ENCODE measurements at places on chromosomes 3 and 15.

- DNase-seq, result no peak
Observed at GRCh38 chr3:30980993-30981392, 86.5 kb upstream of the GADL1 start.

- DNase-seq, result no peak
Observed at GRCh38 chr3:164832216-164832615, 246.1 kb downstream of the SI start.

DNA sequence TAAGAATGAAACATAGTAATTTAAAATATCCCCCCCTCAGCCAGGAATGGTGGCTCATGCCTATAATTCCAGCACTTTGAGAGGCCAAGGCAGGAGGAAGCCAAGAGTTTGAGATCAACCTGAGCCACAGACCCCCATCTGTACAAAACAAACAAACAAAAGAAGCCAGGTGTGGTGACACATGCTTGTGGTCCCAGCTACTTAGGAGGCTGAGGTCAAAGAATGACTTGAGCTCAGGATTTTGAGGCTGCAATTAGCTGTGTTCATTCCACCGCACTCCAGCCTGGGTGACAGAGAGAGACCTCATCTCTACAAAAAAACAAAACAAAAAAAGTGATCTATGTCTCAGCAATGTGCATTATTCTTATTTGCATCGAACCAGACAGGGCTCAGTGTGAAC, 800.8 kb downstream of the MCTP2 start:
- DNase-seq, result no peak

DNA sequence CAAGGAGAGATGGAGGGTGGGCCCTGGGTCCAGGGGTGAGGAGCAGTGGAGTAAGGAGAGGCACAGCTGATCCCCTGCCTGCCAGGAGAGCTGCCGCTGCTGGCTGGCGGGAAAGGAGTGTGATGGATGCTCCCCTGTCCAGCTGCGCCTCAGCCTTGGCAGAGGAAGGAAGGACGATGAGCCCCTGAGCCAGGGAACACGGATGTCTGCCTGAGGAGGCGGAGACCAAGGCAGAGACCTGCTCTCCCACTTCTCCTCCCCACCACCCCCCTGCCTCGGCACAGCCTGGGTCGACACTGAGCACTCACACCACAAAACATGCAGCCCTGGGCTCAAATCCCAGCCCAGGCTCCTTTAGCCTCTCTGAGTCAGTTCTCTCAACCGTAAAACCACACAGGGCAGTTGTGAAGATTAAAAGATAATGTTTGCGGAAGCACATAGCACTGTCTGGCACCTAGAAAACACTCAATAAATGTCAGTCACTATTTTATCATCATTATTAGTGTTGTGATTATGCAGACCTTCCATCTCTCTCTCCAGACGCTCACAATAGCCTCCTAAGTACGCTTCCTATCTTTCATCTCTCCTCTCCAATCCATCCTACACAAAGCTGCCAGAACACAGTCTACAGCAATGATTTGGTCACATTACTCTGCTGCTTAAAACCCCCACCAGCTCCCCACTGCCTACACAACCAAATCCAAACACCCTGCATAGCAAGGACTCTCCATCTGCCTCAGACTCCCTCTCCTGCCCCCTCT, 52.2 kb downstream of the SEMA5B start:
- no peak for DNase-seq

GRCh38 chr15:52672661-52673060, 6.5 kb downstream of the ATOSA start:
- DNase-seq, result no peak

GRCh38 chr3:139597947-139598346, 58.4 kb upstream of the RBP1 start:
- no peak for DNase-seq

GRCh38 chr3:55296791-55297190, 190.3 kb downstream of the WNT5A start:
- DNase-seq, result no peak

DNA sequence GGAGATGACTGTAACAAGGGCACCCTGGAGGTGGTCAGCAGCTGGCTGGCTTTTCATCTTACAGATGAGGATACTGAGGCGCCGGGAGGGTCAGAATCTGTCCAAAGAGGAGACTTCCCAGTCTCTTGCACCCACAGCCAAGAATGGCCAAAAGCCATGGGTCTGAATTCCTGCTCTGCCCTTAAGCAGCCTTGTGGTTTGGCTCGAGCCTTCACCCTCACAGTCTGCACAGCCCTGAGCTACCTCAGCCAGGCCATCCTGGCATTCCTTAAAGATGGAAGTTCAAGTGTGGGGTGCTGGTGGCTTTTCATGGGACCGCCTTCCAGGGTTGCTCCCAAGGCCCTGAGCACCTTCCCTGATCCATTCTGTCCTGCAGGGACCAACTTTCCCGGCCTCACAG, 59.2 kb downstream of the CACNA2D2 start:
- DNase-seq, result no peak

DNA sequence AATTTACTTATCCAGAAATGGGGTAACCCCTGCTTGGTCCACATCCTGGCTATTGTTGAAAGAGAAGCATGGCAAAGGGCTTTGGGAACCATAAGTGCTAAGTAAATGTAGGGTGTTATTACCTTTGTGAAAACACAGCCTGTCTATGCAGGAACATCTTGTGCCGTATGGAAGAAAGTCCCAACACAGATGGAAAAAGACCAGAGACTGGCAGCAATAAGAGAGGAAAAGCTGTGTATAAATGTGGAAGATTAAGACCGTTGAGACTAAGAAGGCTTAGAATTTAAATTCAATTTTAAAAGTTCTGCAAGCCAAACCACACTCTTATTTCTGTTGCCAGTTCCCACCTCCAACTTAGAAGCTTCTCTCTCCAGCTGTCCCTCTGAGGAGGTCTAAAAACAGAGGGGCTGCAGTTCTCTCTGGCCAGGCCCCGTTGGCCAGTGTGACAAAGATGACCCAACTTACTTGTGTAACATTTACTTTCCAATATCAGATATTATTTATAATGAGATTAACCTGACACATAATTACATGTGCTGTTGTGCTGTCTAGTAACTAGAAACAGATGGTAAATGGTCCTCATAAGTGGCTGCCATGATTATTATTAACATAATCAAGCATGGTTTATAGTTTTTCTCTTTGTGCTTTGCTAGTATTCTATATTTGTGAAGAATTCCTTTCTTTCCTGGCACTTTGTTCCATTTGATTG, 7.0 kb downstream of the MINDY4B start:
- DNase-seq, result no peak

- DNase-seq, result no peak
Observed at GRCh38 chr3:129315998-129316247, 37.3 kb downstream of the HMCES start.

- DNase-seq, result no peak
Observed at GRCh38 chr3:47010111-47010712, 30.7 kb downstream of the NBEAL2 start.

- DNase-seq, result no peak
Observed at GRCh38 chr15:61654918-61655317, 405.3 kb downstream of the VPS13C start.

DNA sequence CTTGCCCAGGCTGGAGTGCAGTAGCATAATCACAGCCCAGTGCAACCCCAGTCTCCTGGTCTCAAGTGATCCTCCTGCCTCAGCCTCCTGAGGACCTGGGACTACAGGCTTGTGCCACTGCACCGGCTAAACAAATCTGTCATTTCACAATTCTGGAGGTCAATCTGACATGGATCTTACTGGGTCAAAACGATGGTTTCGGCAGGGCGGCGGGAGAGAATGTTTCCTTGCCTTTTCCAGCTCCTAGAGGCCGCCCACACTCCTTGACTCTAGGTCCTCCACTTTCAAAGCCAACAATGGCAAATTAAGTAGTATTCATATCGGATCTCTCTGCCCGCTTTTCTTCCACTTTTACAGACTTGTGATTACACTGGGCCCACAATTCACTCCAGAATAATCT, 14.8 kb downstream of the ATP10A start:
- DNase-seq, result no peak

DNA sequence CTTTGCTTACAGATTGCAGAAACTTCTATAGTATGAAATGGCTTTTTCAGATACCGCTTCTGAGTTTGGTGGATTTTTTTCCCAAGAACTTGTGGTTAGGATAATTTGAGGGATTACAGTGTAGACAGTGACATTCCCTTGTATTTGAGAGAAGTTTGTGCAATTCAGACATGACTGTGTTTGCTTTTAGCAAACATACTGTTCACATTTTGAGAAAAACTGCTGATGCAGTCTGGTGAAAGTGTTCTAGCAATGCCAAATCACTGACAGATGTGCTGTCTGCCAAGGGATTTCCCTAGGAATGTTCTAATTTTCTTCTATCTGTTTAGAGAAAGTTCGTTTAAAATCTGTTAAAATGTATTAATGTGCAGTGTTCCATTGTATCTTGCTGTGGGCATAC, 652.6 kb downstream of the FHIT start:
- DNase-seq, result no peak

DNA sequence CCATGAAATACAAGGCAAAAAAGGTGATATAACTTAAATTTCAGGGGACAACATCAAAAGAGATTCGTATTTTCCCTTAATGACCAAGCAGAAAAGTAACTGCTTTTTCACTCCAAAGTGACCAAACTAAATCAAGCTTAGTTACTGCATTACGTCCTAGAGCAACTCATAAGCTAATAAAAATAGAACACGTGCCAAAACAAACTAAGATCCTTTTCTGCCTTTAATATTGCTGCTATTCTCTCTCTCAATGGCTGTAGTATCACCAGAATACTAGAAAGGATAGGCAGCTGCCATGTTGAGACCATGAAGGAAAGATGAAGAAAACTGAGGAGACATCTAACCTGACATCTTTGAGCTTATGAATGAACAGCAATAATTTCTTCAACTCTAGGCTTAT, 43.3 kb downstream of the UBXN7 start:
- DNase-seq, result no peak

GRCh38 chr3:159170436-159171003, 368.7 kb downstream of the MFSD1 start:
- DNase-seq, result no peak

DNA sequence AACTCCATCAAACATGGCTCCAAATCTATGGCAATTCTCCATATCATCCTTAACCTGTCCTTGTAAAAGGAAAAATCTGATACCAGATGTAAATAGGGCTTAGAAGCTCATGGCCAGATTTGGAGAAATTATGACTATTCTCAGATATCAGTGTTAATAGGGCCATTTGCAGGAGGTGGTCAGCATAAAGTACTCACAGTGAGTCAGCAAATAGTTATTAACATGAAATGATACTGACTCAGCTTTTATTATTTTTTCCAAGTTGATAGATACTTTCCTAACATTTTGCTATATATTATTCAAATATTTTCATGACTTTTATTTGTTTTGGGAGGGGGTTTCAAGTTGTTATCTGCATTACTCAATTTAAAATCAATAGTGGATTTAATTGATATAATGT, 255.8 kb downstream of the MFSD1 start:
- DNase-seq, result no peak

GRCh38 chr3:48130321-48130904, 57.8 kb downstream of the CDC25A start:
- DNase-seq, result peak; percentile 29

DNA sequence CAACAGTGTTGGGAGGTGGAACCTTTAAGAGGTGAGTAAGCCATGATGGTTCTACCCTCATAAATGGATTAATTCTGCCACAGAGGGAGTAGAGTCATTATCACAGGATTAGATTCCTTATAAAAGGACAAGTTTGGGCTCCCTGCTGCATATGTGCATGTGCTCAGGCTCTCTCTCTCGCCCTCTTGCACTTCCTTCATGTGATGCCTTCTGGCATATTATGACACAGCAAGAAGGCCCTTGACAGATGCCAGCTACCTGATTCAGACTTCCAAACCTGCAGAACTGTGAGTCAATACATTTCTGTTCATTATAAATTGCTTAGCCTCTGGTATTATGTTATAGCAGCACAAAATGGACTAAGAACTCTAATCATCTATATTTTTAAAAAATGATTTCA, 205.3 kb downstream of the CTNNB1 start:
- DNase-seq, result no peak

DNA sequence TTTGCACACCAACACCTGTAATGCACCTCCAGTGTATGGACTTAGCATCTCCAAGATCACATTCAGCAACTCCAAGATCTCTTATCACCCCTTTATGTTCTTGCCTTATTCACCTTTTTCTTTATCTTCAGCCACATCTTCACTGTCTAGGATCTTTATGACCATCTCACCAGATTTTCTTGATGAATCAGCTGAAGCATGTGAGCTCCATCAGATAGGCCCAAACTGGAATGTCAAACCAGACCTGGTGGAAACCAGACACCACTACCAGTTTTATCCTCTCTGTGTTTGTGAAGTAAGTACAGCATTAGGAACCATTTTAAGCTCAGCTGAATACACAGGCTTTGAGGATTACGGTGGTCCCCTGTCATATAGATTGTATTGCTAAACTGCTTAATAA, 330.4 kb upstream of the NDN start:
- no peak for DNase-seq

DNA sequence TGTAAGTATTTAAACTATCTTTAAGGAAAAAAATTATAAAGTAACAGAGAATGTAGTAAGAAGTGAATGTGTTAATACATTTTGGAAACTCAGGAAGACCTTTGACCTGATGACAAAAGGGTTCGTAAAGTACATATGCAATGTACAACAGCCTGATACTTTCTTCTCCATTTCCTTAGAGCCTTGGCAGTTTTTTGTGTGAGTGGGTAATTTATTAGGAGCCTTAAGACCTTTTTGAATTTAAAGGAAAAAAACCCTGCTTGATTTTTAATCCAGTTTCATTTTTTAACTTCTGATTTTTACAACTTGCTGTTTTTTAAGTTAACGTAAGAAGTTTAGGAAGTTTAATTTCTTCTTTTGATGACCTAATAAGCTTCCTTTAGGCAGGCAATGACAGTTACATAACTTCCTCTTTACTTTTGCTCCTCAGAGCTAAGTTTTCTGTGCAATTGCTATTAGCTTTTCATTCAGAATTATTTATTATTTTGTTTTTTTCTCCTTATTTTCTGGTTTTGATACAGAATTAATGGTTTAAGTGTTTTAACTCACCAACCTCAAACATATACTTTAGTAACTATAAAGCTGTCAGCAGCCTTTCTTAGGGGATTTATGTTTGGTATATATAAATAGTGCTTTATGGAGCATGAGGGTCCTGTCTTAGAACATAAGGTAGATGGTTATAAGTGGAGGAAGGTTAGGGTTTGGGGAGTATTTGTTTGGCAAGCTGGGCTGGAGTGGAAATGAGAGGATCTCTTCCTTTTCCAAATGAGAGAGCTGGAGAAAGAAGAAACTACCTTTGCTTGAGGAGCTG, 35.2 kb downstream of the ARMC8 start:
- no peak for DNase-seq

DNA sequence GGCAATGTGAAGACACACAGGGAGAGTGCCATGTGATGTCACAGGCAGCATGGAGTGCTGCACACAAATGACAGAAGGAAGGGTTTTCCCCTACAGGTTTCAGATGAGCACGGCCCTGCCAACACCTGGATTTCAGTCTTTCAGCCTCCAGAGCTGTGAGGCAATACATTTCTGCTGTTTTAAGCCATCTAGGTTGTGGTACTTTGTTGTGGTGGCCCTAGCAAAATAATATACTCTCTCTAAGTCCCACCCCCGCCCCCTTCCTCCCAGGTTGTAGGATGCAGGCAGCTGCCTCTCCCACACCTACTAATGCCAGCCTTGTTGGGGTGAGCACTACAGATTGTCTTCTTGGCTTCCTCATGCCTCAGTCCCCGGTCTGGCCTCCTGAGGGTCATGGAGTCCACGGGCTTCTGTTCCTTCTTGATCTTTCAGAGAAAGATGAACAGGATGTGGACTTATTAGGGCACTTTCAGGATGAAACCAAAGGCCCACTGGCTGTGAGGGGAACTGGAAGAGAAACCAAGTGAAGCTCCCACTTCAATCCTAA, 180.0 kb downstream of the CD47 start:
- DNase-seq, result no peak

Measured in head of caudate nucleus (tissue), 42 donors.